ENCODE measurements at places on chromosomes 11 and 22.
A peak's percentile ranks its signal among the peaks of the same experiment; 100 is the strongest.

DNA sequence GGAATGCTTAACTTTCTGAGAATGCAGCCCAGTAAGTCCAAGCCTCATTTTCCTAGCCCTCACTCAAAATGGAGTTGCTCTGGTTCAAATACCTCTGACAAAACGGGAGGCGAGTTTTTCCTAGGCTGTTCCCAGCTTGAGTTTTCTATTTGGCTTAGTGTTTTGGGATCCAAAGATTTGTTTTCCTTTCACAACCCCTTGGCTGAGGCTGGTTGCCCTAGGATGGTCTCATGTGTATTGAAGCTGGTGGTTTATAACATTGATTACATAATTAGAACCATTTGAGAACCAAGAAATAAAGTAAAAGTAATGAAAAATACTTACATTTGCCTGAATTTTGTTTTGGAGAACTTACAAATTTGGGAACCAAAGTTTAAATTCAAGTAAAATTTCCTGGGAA lies 611.1 kb upstream of the LUZP2 start:
- no peak for DNase-seq

- no peak for DNase-seq
Measured at GRCh38 chr22:50153056-50153755, 17.3 kb upstream of the PANX2 start.

DNA sequence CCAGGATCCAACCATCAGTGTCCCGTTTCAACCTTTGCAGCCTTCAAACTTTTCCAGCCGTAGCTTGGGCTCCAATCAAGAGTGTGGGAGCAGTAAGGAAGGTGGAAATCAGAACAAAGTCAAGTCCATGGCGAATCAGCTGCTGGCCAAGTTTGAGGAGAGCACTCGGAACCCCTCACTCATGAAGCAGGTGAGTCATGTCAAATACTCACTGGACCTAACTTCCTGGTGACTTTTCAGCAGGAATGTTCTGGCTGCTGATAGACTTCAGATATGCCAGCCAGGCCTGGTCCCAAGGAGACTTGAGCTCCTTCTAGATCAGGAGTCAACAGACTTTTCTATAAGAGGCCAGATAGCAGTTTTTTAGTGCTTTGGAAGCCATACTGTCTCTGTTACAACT lies 129.0 kb downstream of the MICAL2 start:
- no peak for DNase-seq

DNA sequence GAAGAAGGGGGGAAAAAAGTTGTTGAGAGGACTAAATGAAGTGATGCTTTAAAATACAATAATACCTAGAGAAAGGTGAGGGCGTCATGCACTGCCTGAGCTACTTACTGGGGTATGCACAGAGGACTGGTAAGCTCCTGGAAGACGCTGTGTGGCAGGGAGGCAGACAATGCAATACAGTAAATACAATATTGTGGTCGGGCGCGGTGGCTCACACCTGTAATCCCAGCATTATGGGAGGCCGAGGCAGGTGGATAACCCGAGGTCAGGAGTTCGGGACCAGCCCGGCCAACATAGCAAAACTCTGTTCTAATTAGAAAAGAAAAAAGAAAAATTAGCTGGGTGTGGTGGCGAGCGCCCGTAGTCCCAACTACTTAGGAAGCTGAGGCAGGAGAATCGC lies 683 bp upstream of the SYTL2 start:
- peak; percentile 4 for DNase-seq

- no peak for DNase-seq
Measured at GRCh38 chr11:130485983-130486382, 37.5 kb downstream of the ADAMTS15 start.

DNA sequence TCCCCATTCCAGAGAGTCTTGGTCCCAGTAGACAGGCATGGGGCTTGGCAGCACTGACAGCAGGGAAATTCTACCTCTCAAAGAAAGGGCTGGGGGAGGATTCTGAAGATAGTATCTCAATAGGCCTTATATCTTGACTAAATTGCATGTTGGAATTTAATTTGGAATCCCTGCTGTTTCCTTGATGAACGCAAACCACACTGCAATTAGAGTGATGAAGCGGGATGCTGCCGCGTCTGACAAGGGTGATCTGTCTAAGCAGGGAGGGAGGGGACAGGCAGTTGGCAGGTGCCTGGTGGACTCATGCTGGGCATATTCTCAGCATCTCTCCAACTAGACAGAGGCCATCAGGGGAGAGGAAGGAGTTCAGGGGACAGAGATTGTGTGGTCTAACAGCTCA lies 48.4 kb downstream of the COMMD9 start:
- no peak for DNase-seq

GRCh38 chr11:76329983-76330382 lies 50.9 kb downstream of the THAP12 start:
- DNase-seq = no peak

DNA sequence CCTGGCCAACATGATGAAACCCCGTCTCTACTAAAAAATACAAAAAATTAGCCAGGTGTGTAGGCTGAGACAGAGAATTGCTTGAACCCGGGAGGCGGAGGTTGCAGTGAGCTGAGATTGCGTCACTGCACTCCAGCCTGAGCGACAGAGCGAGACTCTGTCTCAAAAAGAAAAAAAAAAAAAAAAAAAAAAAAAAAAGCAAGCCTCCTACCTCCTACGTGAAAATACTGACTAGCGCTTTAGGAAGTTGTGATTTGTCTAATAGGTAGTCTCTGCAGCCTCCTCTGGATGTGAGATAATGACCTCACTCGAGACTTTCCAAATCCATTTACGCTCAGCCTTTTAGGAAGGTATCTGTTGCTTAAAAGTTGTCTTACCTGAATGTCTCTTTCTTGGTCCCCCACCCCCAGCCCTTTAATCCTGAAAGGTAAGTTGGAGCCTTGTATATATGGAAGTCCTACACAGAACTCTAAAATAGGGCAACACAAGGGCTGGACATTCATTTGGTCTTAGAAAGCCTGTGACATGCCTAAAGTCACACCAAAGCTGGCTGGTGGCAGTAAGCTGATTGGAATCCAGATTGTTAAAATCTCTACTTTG lies 5.5 kb downstream of the SEPTIN3 start:
- no peak for DNase-seq

- no peak for DNase-seq
Measured at GRCh38 chr11:74777877-74778276, 29.2 kb downstream of the RNF169 start.

DNA sequence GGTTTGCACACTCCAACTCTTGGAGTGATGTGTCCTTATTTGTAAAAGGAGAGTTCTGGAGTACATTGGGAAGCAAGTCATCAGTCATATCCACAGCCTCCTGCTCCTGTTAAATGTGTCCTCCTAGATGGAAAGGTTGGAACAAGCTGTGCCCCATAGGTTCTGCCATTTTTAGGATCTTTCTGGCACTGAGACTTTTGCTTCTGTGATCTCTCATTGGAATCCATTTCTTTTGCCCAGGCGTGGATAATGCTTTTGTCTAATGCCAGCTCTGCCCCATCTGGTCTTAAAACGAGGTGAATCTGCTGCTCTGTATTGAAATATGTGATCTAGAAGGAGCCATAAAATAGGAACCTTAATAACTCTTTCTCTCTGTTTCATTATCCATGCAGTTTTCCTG lies 66.4 kb downstream of the ZBTB16 start:
- no peak for DNase-seq

- DNase-seq = no peak
Measured at GRCh38 chr11:15158351-15159015, 43.8 kb downstream of the INSC start.

DNA sequence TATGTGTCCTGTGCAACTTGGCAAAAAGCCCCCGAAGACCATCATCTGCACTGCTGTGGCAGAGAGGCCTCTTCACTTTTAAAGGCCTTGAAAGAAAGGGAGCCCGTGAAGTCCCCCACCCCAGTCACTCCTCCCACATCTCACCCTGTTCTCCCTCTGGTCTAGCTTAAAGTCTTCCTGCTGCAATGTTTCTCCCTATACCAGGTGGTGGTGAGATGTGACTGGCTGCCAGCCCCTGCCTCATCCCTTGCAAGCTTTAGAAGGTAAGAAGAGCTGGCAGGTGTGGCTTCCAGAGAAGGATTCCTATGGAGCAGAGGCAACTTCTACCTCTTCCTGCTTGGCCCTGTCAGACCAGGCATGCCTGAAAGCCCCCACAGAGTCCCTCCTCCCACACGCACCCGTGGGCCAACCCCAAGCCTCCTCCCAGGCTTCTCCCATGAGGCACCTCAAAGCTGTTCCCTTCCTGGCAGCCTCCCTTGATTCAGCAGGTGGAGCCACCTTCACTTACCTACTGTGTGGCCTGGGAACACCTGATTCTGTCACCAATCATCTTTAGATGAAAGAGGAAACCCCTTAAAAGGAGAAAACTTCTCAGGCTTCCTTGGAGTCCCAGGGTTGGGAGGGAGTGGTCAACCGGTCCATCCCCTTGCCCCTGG lies 4.0 kb upstream of the TRIM29 start:
- DNase-seq = no peak

GRCh38 chr11:61632096-61632495 lies 48.1 kb upstream of the DAGLA start:
- no peak for DNase-seq

GRCh38 chr11:76597533-76598425 lies 72.8 kb downstream of the LRRC32 start:
- no peak for DNase-seq

- DNase-seq = peak; percentile 10
Measured at GRCh38 chr11:82864268-82864667, 36.0 kb downstream of the PRCP start.

DNA sequence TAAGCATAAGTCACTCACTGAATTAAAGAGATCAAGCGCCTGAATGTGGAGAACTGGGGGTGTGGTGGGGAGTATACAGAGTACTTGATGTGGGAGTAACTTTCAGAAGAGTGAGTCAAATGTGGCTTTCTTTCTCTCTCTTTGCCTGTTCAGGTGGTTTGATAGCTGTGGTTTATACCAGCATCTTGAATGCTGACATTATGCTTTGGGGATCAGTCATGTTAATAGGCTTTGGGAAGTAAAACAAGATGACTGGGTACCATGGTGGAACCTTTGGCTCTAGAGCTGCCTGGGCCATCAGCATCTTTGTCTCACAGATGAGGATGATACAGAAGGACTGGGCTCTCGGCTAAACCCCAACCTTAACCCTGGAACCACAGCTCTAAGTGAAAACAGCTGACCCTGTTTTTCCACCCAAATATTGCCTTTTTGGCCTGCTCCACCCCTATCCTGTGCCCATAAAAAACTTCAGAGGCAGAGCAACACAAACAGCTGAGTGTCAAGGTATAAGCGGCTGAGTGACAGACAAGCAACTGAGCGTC lies 58.2 kb upstream of the GNAZ start:
- DNase-seq = no peak

DNA sequence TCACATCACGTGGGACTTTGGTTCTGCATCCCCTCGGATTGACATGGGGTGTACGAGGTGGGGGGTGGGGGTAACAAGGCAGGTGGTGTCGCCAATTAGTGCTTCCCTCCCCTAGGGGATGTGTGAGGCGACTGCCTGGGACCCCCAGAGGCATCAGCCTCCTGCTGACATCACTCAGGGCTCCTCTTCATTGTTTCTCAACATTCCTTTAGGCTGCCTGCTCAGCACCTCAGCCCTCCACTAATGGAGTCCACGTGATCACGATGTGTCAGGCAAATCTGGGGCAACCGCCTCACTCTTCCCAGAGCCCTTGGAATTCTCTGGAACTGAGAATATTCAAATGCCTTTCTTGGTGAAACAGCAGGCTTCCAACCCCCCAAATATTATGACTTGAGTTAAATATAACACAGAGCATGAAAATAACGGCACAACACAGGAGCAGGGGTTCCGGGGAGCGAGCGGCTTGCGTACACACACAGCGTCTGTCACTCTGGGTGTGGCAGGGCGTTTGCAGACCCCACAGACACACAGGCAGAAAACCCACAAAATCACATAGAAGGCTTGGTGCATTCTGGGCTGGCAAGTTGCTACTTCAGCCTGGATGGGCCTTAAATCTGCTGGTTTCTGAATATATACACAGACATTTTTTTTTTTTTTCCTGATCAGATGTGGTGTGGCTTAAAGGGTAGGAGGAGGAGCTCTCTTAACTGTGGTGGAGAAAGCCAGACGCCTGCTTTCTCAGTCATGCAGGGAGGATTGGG lies 170.1 kb upstream of the CADM1 start:
- DNase-seq = no peak

DNA sequence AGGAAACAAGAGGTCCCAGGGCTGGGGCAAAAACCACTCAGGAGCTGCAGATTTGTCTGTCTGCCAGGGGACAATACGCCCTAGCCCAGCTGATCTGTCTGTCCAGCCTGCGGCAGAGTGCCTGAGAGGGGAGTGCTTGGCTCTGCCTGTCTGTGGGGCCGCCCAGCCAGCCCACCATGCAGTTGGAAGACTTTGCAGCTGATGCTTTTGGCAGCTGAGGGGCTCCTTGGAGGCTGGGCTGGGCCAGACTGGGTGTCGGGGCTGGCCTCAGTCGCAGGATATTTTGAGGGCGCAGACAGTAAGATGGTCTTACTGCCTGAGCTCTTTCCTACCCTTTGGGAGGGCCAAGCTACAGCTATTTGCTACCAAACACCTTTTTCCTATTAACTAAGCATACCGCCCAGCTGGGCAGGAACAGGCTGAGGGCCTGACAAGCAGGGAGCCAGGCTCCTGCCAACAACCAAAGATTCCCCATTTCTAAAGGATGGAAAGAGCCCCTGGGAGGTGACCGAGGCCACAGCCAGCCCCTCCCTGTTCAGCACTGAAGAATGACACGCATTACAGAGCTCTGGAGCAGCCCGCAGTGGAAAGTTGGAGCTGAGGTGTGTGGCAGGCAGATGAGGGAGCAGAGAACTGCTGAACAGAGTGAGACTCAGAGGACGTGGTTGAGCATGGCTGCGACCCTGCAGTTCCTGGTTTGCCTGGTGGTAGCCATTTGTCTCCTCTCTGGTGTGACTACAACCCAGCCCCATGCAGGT lies at the start of gene FAM180B:
TSS of gene FAM180B (plus strand) at position 581 of the 758 bp plus-strand sequence. CDS start at position 672, 91 bp downstream.
- DNase-seq = no peak

DNA sequence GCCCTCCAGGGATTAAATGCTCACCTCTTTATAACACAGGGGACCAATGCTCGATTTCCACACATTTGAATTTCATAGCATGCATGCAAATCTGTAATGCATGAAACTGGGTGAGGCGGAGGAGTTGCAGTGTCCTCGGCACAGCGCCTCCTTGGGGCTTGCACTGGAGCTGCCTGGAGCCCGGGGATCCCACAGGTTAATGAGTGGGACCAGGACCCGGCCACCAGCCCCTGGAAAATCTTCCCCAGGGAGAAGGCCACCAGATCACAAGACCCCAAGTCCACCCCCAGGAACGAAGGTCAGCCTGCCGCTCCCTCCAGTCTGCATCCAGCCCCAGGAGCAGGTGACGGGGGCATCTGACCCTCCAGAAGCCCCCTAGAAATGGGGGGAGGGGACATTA lies 119.1 kb downstream of the MN1 start:
- no peak for DNase-seq

Data from occipital lobe (tissue), 3 donors.